ENCODE measurements at places on chromosomes 6 and 20. TPM values are rescaled to one million over a fixed set of nuclear protein-coding genes. Genes with fewer than 3 reads are reported as not detected.

DNA sequence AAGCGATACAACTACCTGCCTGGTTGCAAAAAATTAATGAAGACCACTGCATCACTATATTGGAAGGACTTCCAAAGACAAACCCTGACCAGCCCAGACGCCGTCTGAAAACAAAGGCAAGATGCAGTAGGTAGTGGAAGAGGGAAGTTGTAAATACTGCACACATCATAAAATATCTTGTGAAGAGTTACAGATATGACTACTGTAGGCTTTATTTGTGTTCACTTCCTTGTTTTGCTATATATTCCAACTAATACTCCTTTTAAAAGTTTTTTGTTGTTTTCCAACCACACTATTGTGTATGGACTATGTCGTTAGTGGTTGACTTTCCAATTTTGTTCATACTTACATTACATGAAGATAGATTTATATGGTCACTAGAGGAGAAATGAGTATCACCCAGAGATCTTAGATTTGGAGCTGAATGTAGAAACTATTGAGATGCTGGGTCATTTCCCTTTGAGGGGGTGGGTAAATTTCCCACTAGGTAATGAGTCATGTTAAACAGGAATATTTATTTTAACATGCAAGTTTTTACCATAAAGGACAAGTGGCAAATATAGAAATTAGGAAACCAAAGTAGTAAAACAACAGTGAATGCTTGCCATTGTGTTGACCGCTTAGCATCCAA is 16.6 kb upstream of the TXLNB start:
- no peaks in the 10 kb centered on the region for H3K4me1 ChIP-seq
- no peak for DNase-seq
- H3K27me3 ChIP-seq, result peaks cover 4% of the 10 kb centered on the region
- no peak overlapping the region for H3K4me3 ChIP-seq

- no peak overlapping the region for H3K27ac ChIP-seq
- DNase-seq, result no peak
- no peaks in the 10 kb centered on the region for H3K27me3 ChIP-seq
- H3K4me3 ChIP-seq, result no peak overlapping the region
- H3K36me3 ChIP-seq, result no peaks in the 10 kb centered on the region
Measured at GRCh38 chr6:158894193-158894592, 75.0 kb upstream of the EZR start.

GRCh38 chr6:169881976-169882375 is 130.6 kb downstream of the ERMARD start:
- H3K36me3 ChIP-seq, result no peaks in the 10 kb centered on the region
- no peak for DNase-seq
- peaks cover 20% of the 10 kb centered on the region for H3K27me3 ChIP-seq
- no peak overlapping the region for H3K27ac ChIP-seq
- H3K4me3 ChIP-seq, result no peak overlapping the region

DNA sequence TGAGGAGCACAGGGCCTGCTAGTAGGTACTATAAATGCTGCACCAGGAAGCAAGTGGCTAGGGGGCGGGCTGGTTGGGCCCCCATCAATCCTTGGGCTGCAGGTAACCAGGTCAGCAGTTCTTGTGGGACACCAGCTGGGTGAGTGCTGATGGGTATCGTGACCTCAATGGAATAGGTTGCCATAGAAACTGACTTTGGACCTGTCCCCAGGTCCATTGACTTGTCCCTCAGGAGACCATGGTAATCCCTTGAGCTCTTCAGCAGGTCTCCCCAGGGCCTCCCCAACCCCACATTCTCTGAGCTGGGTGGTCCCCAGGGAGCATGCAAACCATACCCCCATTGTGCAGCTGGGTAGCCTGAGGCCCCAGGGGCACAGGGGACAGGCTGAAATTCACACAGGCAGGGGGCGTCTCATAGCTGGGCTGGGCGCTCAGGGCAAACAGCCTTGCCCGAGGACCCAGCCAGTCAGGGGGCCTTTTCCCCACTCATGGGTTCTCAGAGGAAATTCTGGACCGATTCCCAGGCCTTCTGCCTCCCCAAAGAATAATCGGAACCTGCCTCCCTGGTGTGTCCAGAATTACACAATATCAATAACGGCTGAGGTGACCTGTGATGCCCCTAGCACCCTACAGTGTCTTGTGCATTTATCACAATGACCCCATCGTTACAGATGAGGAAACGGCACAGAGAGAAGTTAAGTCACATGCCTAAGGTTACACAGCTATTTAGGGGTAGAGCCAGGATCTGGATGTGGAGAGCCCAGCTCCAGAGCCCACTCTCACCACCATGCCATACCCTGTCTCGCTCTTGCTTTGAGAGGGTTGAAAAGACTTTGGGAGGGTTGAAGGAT is 35.9 kb downstream of the SRC start:
- H3K4me3 ChIP-seq, result no peak overlapping the region
- peaks cover 5% of the 10 kb centered on the region for H3K27me3 ChIP-seq
- H3K36me3 ChIP-seq, result no peaks in the 10 kb centered on the region

Gene SLC17A3
- 0.55 TPM for total RNA-seq
